ENCODE measurements at places on chromosomes 7 and 10. TPM values are rescaled to one million over a fixed set of nuclear protein-coding genes. Genes with fewer than 3 reads are reported as not detected.

Gene FAM20C
- 0.22 TPM for total RNA-seq

Gene EIF4H
- total RNA-seq = 246 TPM

Gene HMX3
- total RNA-seq = not detected

Gene SLC39A12
- total RNA-seq = not detected

Gene ZNF239
- 2.3 TPM for total RNA-seq

Gene TMEM72
- total RNA-seq = not detected

DNA sequence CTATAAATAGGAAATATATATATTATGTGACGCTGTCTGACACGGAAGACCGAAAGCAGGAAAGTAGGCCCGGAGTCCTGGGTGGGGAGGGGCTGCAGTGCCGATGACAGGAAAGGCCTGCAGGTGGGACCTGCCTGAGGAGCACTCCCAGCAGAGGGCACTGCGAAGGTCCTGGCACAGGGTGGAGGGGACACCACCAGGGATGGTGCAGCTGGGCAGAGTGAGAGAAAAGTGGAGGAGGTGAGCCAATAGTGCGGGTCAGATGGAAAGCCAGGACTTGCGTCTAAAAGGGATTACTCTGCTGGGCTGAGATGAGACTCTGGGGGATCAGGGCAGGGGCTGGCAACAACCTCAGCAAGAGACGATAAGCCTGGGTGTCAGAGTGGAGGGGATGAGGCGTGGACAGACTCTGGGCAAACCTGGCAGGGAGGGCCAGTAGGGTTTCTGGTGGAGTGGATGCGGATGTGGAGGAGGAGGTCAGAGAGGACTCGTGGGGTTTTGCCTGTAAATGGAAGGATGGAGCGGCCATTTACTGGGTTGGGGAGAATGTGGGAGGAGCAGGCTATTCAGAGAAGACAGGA, 118.2 kb upstream of the ZNF746 start:
- H3K27me3 ChIP-seq = no peaks in the 10 kb centered on the region
- H3K4me3 ChIP-seq = no peak overlapping the region
- H3K36me3 ChIP-seq = peaks cover 28% of the 10 kb centered on the region
- peaks cover 3% of the 10 kb centered on the region for H3K4me1 ChIP-seq
- DNase-seq = no peak

DNA sequence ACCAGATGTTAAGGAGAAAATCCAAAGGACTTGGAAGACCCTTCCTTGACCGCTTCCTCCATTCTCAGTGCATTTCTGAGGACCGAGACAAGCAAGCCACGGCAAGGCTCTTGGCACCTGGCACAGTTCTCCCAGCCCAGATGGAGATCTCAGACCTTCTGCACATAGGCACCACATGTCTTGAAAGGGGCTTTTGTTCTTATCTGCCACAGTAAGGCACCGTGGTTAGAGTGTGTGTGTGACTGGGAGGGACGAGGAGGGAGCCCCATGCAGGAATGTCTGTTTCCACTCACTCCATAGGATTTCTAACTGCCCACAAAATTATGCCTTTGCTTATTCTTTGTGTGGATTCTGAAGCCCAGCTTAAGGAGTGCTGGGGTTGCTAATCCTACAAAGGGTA, 10.3 kb upstream of the WDR86 start:
- no peak overlapping the region for H3K4me3 ChIP-seq
- no peaks in the 10 kb centered on the region for H3K27me3 ChIP-seq
- H3K27ac ChIP-seq = no peak overlapping the region
- H3K4me1 ChIP-seq = no peaks in the 10 kb centered on the region
- H3K36me3 ChIP-seq = no peaks in the 10 kb centered on the region
- DNase-seq = no peak

GRCh38 chr7:137151041-137151689, 192.4 kb downstream of the PTN start:
- H3K4me3 ChIP-seq = no peak overlapping the region
- no peaks in the 10 kb centered on the region for H3K4me1 ChIP-seq
- no peak overlapping the region for H3K27ac ChIP-seq

GRCh38 chr7:27160145-27160545, 3.7 kb upstream of the HOXA7 start:
- no peak overlapping the region for H3K27ac ChIP-seq
- H3K4me1 ChIP-seq = peaks cover 25% of the 10 kb centered on the region
- H3K36me3 ChIP-seq = no peaks in the 10 kb centered on the region
- DNase-seq = no peak

Data from naive thymus-derived CD4-positive, alpha-beta T cell (primary cell).